Skeletal muscle cell (primary cell): ENCODE measurements at places on chromosomes 2 and 18.

GRCh38 chr18:25672490-25672889 is 320.5 kb upstream of the ZNF521 start:
- DNase-seq: no peak

- no peak for DNase-seq
Measured at GRCh38 chr2:191691016-191691735, 13.2 kb downstream of the NABP1 start.

- no peak for DNase-seq
Measured at GRCh38 chr18:62009521-62009920, 116.7 kb upstream of the RNF152 start.

DNA sequence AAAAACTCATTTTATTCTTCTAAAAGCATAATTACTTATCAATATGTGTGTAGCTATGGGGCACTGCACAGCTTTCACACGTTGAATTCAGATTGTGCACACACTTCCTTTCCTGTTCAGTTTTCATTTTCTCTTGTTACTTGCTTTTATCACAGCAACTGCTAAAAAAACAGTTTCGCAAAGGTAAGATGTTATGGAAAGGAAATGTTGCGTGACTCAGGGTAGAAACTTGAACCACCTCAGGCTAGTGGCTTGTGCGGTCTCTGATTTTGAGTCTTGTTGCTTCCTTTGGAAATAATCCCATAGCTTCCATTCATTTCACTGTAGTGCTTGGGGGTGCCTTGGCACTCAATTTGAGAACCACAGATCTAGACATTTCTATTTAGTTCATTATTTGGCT is 171.9 kb downstream of the FMNL2 start:
- DNase-seq: no peak

DNA sequence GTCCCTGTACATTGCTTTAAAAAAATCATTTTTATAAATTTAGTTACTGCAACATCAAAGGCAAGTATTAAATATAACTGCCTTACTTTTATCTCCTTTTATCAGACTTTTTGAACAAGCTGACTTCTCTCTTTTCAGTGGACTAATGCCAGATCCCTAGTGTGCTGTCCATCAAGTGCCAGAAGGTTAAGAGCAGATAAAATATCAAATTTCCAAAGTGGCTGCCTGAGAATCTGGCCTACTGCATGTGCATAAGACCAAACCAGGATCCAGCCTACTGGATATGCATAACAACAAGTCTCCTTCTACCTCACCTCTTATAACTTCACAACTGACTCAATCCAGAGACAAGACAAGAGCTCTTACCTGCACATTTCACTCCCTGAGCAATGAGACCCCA is 59.8 kb upstream of the CHRNA1 start:
- no peak for DNase-seq
